Muscle of back (tissue), 13 donors: ENCODE measurements at places on chromosomes 5 and 9. TPM values are rescaled to one million over a fixed set of nuclear protein-coding genes. Genes with fewer than 3 reads are reported as not detected.

GRCh38 chr5:78538240-78538850 lies 110.2 kb downstream of the LHFPL2 start:
- no peak for DNase-seq

OMD gene
- 5.0 TPM for polyA plus RNA-seq

DNA sequence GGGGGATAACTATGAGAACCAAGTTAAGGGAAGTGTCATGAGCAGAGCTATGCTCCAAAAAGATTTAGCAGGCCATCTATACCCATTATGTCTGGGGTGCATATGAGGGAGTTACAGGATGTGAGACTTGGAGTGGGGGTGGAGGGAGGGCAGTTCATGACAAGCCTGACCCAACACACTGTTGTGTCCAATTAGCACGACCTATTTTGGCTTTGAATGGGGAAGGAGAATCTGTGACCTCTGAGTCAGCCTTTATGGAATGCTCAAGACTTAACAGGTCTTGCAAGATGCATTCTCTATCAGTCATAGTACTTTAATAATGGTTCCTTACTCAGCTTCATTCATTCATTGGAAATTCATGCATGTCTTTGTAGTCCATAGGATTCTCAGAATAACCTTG lies 71.7 kb downstream of the GRIA1 start:
- no peak for DNase-seq

TXNDC8 gene
- polyA plus RNA-seq = not detected

BRINP1 gene
- 0.86 TPM for polyA plus RNA-seq

CARTPT gene
- polyA plus RNA-seq = 0.15 TPM

BOD1 gene
- polyA plus RNA-seq = 90.8 TPM

GRCh38 chr5:43042626-43043399 lies 2.7 kb upstream of the ANXA2R start:
- DNase-seq = peak; percentile 67

BNC2 gene
- 9.9 TPM for polyA plus RNA-seq

- no peak for DNase-seq
Observed at GRCh38 chr5:176418251-176418650, 1.9 kb upstream of the CLTB start.

CYSTM1 gene
- polyA plus RNA-seq = 32.5 TPM

DIPK1B gene
- 13.9 TPM for polyA plus RNA-seq

- DNase-seq = no peak
Observed at GRCh38 chr5:137375741-137376526, 123.2 kb downstream of the SPOCK1 start.

GRCh38 chr5:104793031-104793754 lies 1230.6 kb upstream of the NUDT12 start:
- no peak for DNase-seq

DNA sequence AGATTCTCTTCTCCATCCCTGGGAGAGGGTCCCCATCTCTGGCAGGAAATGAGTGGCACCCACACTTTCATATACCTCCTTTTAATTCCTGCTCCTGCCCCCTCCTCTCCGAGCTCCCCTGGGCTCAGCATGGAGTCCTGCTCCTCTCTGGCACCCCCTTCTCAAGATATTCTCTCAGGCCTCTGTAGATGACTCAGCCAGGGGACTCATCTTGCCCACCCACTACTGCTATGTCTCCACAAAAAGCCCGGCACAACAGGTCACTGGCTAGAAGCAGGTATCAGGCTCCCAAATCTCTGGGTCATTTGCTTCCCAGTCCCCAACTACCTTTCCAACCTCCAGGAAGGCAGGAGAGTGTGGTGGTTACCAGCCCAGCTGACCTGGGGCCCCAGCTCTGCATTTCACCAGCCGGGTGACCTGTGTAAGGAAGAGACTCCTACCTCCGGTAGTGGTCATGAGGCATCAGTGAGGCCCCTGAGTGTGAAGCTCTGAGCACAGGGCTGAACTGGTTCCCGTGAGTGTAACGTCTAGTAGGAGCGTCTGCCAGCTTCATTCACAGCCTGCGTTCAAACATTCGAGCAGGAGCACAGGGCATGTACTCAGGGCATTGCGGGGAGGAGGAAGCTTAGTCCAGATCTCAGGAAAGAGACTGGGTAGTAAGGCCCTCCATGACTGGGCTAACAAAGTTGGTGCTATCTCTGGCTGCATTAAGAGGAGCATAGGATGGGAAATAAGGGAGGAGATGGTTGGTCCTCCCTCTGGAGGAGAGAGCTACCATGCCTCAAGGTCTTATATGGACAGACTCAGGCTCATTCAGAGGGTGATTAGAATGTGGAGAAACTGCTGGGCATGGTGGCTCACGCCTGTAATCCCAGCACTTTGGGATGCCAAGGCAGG lies 63.7 kb downstream of the LMX1B start:
- DNase-seq = no peak

DNA sequence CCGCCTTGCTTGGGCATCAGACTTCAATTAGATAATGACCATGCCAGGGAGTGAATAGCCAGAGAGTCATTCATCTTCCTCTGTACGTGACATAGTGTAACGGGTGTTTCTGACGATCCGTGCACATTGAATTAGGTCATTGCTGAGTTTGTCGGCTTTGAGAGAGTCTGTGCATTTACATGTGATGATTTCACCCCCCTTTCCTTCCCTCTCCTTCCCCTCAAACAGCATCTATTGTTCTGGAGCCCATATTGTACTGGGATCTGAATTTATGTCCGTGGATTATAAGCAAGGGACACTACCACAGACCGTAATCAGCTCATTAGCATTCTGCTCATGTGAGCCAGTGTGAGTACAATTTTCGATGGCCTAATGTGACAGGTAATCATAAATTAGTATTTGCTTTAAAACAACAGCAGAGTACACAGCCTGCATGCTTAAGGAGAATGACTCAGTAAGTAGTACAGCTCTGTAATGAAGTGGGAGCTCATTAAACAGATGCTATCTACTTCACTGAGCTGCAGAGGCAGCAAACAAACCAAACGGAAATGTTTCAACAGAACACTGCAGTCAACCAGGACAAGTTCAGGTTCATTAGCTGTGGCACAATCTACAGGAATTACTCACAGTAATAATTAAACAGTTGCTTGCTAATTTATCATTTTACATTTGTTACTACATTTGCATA lies 302.1 kb downstream of the CSNK1G3 start:
- peak; percentile 49 for DNase-seq

DNA sequence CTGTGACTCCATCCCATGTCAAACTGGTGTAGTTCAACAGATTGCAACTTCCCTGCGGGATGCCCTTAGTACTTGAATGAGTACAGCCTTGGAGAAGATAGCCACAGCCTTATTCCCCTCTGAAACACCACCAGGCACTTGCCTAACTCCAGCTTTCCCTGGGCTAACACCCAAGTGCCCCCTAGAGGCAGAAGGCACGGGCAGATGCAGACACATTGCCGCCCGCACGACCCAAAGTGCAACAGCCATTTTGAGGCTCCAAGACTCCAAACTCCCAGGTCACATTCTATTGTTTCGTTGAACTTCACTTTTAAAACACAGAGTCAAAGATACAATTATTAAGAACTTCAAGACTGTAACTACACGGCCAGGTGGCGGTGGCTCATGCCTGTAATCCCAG lies 163.6 kb upstream of the CDH6 start:
- DNase-seq = no peak

ANGPTL2 gene
- 96.6 TPM for polyA plus RNA-seq

DNA sequence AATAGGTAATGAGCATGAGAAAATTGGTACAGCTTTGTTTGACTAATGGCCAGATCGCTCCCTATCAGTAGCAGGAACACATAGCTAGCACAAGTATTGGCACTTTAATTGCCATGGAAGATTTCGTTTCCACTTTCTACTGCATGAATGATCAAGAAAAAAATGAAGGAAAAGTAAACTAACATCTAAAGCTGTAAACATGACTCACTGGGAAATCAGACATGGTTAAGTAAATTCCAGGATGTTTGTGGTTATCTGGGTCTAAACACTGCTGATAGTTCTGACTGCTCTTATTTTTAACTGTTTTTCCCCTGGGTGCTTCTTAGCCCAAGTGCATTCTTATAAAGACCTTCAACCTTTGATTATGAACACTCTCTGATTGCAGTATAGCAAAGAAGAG lies 388.9 kb downstream of the NR2F1-AS1 start:
- DNase-seq = peak; percentile 71

DNA sequence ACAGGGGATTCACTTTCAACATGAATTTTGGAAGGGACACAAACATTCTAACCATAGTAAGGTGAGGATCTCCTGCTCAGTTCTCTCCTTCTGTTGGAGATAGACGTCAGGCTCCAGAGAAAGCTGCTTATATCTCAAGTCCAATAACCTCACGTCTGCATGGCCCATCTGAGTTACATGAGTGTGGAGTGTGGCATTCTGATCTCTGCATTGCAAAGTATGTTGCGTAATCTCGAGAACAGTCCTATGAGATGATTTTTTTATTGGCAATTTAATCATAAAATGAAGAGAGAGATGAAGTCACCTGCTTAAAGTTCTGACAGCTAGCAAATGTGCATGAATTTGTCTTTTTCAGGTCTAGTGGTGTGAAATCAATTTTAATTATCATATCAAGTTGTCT lies 118.8 kb downstream of the SLC12A2 start:
- DNase-seq = no peak

DNA sequence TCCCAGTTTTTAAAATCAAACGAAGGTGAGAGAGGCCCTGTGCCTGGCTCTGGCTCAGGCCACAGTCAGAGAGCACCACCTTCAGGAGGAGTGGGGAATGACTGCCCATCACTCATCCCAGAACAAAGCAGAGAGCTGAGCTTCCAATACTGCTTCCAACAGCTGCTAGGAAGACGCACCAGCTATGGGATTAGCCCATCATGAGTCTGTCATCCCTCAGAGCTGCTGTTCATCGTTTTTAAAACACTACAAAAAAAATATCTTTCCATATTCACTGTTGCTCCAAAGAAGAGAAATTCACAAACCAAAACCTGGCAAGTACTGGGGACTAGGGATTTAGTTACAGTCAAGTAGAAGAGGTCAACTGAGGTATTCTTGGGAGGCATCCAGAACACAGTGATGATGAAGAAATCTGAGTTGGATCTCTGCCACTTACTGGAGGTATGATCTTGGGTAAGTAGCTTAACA lies 102.4 kb downstream of the CDK5RAP2 start:
- DNase-seq = peak; percentile 67

OR1B1 gene
- polyA plus RNA-seq = not detected

GRCh38 chr5:140791089-140791488 lies 3.6 kb upstream of the PCDHA2 start:
- no peak for DNase-seq

DNA sequence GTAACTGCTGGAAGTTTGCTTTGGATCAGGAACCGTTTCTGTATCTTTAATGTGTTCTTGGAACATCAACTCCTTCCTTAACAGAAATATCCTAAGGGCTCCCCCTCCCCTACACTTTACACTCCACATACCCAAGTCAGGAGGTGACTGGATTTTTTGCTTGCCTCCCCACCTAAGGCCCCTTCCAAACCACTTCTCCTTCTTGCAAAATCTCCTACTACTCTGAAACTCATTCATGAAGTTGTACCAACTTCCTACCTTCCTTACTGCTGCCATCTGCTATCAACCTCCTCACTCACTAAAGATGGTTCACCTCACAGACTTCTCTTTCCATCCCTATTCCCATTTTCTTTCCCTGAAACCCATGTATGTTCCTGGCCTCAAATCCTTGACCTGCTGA lies 16.1 kb downstream of the TXN start:
- no peak for DNase-seq

DNA sequence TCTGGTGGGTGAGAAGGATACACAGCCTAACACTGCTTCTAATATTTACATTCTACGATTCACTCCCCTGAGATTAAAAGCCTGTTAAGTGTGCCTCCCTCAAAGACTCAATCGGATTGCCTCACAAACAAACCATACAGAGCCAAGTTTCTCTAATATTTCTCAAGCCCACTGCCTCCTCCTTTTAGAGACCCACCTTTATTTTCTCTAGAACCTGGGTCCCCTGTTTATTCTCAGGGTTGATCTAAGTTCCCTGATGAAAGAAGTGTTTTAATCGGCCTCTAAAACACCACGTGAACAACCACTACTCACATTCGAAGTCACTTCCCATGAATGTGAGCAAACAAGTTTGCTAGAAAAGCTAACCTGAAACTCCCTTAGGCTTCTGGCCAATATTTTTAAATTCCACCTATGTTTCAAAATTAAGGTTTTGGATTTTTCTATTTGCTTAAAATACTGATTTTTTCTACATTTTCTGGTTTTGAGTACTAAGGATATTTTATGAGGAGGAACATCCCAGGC lies 76.5 kb downstream of the GLIS3 start:
- no peak for DNase-seq

TRPM6 gene
- polyA plus RNA-seq = 0.10 TPM

GRCh38 chr5:58523956-58524355 lies 32.7 kb downstream of the GAPT start:
- no peak for DNase-seq

DNA sequence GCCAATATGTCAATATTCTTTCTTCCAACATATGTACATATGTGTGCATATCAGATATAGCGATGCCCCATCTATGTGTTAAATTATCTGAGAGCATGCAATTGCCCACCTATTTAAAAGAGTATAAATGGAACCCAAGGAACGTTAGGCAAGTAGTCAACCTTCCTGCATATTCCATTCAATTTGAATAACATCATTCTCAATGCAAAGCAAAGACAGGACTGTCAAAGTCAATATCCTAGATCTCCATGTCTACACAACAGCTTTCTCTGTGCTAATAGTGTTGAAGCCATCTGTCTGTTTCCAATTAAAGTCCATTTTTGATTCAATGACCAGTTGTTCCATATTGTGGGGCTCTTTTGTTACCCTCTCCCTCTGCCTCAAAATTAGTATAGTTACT lies 85.3 kb upstream of the COX7C start:
- DNase-seq = no peak

- DNase-seq = no peak
Observed at GRCh38 chr5:81633471-81633870, 117.4 kb downstream of the SSBP2 start.

CMYA5 gene
- 162 TPM for polyA plus RNA-seq

CD72 gene
- polyA plus RNA-seq = 2.3 TPM

PLEKHG4B gene
- polyA plus RNA-seq = 0.71 TPM

- peak; percentile 84 for DNase-seq
Observed at GRCh38 chr5:109690242-109690974, 681 bp downstream of the MAN2A1 start.

GRCh38 chr9:86830356-86830755 lies 117.0 kb downstream of the GAS1 start:
- DNase-seq = no peak
